ENCODE measurements at places on chromosomes 6 and 20. TPM values are rescaled to one million over a fixed set of nuclear protein-coding genes. Genes with fewer than 3 reads are reported as not detected.

The LAMA2 gene
- total RNA-seq: 262 TPM

The EPHA7 gene
- under 0.01 TPM for total RNA-seq

The TMEM244 gene
- not detected for total RNA-seq

The LPA gene
- not detected for total RNA-seq

The SNRPB gene
- 82.6 TPM for total RNA-seq

The NFKBIE gene
- 3.6 TPM for total RNA-seq

The PPP1R16B gene
- not detected for total RNA-seq

The CALHM5 gene
- 8.7 TPM for total RNA-seq

The GPR63 gene
- total RNA-seq: 1.4 TPM

The CYP39A1 gene
- 22.6 TPM for total RNA-seq

The ENPP4 gene
- total RNA-seq: 2.8 TPM

The FNDC11 gene
- 0.46 TPM for total RNA-seq

The FILIP1 gene
- 0.14 TPM for total RNA-seq

The MOG gene
- not detected for total RNA-seq

The KCNB1 gene
- under 0.01 TPM for total RNA-seq

The KHDC1L gene
- not detected for total RNA-seq

The GPX5 gene
- total RNA-seq: not detected

The TNXB gene
- total RNA-seq: 144 TPM

The PLN gene
- total RNA-seq: 0.28 TPM

The ATP6V1G2 gene
- 5.0 TPM for total RNA-seq

The PAK1IP1 gene
- total RNA-seq: 14.1 TPM

The GMPR gene
- 9.7 TPM for total RNA-seq

The CPXM1 gene
- 0.71 TPM for total RNA-seq

The NFATC2 gene
- total RNA-seq: under 0.01 TPM
